ENCODE measurements at places on chromosomes 1 and 21.

- no peak for DNase-seq
Measured at GRCh38 chr21:44871576-44872269, 1.8 kb downstream of the PTTG1IP start.

- no peak for DNase-seq
Measured at GRCh38 chr1:844472-845026, 79.2 kb upstream of the SAMD11 start.

DNA sequence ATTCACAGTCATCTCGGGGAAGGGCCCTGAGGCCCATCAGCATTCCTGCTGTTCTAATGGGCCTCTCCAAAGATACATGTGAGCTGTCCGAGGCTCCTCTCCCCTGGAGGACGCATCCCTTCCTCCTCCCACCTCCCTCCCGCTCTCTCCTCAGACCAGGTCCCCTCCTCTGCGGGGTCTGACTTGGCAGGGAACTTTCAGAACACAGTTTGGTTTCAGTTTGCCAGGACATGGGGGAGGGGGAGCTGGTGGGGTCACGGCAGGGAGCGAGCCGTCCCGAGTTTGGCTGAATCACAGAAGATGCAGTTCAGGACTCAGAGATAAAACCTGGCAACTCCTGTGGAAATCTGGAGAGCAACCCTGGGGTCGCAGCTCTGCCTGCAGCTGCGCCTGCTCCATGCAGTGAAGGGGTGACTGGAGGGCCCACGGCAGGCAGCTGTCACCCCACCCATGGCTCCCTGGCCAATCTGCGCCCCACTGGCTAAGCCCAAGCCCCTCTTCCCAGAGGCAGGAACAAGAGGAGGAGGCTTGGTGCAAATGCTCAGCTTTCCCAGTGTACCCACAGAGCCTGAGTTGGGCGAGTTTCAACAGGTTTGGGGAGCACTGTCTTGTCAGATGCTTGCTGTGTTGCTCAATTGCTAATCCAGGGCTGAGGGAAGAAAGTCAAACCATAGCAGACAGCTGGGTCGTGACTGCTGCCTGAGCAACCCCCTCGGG, 5.7 kb downstream of the WNT4 start:
- DNase-seq = no peak

- peak; percentile 36 for DNase-seq
Measured at GRCh38 chr1:210584439-210585113, 255.9 kb downstream of the HHAT start.

- DNase-seq = no peak
Measured at GRCh38 chr1:206890125-206891060, 6.8 kb upstream of the IL24 start.

GRCh38 chr1:44894591-44894990, 51.5 kb upstream of the PTCH2 start:
- DNase-seq = no peak

DNA sequence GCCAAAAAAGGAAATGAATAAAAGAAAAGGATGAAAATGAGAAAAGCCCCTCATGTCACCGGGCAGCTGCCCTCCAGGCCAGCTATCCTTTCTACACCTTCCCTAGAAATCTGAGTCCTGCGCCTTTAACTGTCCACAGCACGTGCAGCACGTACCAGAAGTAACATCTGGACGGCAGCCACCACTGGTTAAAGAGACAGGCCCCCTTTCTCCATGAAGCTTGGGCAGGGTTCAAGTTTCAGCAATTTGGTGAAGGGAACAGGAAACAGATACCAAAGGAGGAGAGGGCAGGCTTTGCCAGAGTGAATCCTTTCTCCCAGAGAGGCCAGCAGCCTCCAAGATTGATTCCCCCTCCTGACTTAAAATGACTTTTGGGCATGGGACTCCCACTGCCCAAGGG, 3.6 kb upstream of the KIAA2013 start:
- DNase-seq = no peak

GRCh38 chr1:53593758-53594380, 134.7 kb downstream of the DMRTB1 start:
- no peak for DNase-seq

DNA sequence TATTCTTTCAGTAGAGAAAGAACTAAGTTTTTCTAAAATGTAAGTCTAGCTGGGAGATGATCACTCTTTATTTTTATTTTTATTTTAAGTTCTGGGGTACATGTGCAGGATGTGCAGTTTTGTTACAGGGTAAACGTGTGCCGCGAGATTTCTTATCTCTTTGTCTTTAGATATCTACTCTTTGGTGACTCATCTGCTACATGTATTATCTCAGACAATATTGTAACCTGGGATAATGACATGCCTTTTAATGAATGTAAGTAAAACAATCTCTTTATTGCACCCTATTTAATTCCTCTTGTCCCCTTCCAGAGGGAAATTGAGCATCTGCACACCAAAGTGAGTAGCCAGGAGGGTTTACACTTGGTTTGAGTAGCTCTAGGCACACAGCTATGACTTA, 9.4 kb downstream of the CR2 start:
- DNase-seq = no peak

DNA sequence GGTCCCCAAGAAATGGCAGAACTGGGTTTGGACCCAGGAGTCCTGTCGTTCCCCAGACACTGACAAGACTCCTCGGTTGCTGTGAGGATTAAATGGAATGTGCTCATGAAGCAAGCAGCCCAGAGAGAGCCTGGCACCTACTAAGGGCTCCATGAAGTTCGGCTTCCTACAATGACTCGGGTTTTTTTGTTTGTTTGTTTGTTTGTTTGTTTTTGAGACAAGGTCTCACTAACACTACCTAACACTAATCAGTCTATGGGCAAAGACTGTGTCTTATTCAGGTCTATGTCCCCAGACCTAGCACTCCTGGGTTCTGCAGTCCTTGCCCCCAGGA, 3.4 kb upstream of the LACTBL1 start:
- no peak for DNase-seq

- DNase-seq = no peak
Measured at GRCh38 chr1:173590557-173590956, 12.3 kb downstream of the SLC9C2 start.

GRCh38 chr1:243791586-243792267, 58.3 kb downstream of the AKT3 start:
- no peak for DNase-seq

GRCh38 chr1:119893238-119893791, 3.0 kb downstream of the ADAM30 start:
- no peak for DNase-seq

GRCh38 chr1:89890085-89890752, 69.4 kb downstream of the LRRC8D start:
- no peak for DNase-seq

DNA sequence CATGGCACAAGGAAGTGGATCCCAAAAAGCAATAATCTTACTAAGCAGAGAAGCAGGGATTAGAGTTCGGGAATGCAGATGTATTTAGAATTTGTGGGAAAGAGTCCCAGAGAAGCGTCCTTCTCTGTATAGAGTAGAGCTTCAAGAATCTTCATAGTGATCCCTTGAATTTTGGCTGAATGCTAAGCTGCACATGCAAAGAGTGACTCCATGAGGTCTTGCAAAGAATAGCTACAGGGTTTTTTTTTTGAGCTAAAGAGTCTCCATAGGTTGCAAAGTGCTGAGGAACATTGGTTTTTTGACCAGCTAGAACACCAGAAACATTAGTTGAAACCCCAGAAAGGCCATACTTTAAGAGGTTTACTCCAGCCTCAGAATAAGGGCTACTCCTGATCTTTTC, 206.7 kb downstream of the CTH start:
- no peak for DNase-seq

- DNase-seq = no peak
Measured at GRCh38 chr1:94769551-94769950, 50.6 kb upstream of the SLC44A3 start.

GRCh38 chr1:201378804-201379203, 1.3 kb upstream of the TNNT2 start:
- no peak for DNase-seq

DNA sequence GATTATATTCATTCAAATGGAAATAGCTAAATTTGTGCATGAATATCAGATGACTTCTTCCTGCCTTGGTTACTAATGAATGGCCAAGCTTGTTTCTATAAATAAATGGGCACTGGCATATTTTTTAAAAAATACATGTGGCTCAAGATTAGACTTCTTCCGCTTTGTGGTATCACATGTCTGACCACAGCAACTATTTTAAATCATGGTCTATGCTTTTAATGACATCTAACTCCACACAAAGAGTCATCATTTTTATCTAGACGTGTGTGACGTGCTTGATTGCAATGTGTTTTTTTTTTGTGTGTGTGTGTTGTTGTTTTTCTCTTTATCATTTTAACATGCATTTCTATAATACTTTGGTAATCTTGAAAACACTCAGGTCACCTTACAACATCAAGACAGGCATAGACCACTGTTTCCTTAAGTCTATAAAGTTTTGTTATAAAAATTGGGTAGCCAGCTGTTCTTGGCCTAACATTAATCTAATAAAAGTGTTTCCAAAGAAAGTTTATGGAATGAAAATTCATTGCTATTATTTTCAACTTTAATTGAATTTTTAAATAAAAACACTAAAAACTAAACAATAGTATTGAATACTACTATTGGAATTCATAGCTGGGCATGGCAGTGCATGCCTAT, 29.5 kb downstream of the RGS1 start:
- DNase-seq = no peak

DNA sequence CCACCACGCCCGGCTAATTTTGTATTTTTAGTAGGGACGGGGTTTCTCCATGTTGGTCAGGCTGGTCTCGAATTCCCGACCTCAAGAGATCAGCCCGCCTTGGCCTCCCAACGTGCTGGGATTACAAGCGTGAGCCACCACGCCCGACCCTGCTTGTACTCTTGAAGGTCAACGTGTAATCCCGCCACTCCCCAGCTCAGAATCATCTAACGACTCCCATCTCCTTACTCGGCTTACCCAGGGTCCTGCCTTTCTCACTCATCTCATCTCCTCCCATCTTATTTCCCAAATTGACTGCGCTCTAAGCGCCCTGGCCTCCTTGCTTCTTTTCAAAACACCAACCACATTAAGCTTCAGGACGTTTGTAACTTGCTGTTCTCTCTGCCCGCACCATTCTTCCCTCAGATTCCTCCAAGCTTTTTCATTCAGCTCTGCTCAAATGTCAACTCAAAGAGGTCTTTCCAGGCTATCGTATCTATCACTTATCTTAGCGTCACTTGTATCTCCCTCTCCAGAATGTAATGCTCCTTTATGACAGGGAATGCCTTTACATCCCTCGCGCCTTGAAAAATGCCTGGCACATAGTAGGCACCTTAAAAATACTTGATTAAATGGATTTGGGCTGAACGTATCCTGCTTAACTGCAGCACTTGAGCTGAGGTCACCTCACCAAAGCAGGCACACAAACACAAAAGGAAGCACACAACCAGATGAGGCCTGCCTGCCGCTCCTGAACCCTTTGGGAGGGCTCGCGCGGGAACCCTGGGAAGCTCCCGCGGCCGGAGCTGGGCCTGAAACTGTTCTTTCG, 1.4 kb upstream of the USP1 start:
- DNase-seq = no peak

DNA sequence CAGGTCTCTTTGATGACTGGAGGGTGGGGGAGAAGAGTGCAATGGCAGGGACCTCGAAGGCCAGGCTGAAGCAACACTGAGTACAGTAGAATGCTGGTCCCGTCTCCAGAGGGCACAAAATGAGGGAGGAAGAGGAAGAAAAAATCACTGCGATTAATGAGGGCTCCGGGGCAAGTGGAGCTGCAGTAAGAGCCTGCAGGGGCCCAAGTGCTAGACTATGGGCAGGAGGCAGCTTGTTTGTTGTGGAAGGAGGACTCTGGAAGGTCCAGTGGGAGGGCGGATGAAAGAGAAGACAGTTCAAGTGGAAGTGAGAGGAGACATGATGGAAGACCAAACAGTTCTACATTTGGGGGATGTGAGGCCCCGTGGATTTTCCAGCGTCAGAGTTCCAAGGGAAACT, 17.4 kb downstream of the TMCC2 start:
- DNase-seq = no peak

DNA sequence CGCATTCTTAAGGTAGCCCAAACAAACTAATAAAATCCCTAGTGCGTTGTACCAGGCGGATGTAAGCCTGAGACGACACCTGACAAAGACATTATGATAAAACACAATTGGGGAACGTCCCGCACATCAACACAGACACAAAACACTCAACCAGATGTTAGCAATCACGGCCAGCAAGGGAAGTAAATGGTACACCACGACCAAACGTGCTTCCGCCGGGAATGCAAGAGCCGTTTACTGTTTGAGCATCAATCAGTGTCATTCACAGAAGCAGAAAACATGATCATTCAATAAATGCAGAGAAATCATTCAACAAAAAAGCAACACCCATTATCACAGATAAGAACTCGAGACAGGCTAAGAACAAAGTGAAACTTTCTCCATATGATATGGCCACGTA, 49.4 kb upstream of the COL18A1 start:
- no peak for DNase-seq

GRCh38 chr1:101346419-101346818, 109.6 kb downstream of the S1PR1 start:
- DNase-seq = no peak

DNA sequence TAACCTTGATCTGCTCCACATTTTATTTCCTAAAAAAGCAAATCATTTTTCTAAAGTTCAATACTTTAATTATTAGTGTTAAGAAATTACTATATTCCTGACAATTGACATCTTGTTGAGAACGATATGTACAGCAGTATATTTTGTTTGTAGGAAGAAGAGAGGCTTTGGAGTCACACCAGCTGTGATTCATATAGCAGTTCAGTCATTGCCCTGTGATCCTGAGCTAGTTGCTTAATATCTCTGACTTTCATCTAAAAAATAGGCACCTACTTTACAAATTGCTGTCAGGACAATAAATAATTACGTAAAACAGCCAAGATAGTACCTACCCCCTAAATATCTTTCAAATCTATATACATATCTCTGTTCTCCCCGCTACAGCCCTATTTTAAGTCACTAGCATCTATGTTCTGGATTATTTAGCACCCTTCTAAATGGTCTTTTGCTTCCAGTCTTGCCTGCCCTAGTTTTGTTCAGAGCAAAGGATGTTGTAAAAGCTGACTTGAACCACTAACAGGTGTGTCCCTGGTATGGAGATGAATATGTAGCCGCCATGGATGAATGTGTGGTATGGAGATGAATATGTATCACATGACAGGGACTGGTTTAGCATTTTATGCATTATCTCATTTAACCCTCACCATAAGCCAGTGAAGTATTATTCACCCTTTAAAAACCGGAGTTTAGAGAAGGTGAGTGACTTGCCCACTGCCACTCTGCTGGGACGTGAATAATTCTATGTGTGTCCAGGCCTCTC, 42.2 kb downstream of the RNF220 start:
- DNase-seq = no peak
